NCI-H2029 treated with DMSO at 0.1 percent for 48 hours (cell line): ENCODE measurements at places on chromosomes 3 and 15.

- DNase-seq, result no peak
These were observed 12.5 kb downstream of the LSAMP start for GRCh38 chr3:116432795-116433194.

GRCh38 chr3:45064512-45065372 lies 38.6 kb downstream of the CLEC3B start:
- no peak for DNase-seq

- no peak for DNase-seq
These were observed 11.5 kb upstream of the CHAC1 start for GRCh38 chr15:40941528-40942336.

GRCh38 chr15:50883903-50884302 lies 24.6 kb upstream of the AP4E1 start:
- DNase-seq, result no peak

DNA sequence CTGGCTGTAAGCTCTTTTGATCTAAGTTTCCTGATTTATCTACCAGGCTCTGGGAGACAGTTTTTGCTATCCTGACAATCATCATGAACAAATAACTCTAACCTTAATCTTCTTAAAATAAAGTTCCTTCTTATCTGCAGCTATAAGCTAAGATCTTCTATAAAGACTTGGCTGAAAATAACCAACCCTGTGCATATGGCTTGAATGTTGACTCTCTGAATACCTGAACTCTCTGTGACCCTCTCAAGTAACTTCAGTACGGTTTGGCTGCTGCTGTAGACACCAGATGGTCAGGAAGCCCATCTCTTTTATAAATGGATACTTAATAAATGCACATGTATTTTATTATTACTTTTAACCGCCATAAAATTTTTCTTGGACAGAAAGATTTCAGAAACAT lies 412.4 kb upstream of the CBLB start:
- no peak for DNase-seq

DNA sequence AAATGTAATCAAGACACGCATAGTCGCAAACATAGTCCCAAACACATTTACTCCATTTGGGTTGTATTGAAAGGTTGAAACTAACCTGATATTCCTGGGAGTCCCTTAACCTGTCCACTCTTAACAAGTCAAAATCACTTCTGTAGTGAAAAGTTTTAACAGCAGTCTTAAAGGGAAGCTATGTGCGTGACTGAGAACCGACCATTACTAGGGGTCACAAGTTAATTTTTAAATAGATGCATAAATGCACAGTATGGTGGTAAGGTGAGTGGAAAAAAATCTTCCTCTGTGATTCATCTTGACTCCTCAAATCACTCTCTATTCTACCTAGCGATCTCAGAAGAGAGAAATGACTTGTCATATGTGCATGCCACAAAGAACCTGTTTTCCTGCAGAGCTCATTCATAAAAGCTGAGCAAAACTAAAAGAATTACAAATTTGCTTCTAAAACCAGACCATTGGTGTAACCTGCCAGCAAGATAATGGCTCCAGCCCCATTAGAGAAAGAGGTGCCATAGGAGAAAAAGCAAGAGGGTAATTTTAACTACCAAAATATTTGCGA lies 4.8 kb downstream of the GPR15 start:
- no peak for DNase-seq

DNA sequence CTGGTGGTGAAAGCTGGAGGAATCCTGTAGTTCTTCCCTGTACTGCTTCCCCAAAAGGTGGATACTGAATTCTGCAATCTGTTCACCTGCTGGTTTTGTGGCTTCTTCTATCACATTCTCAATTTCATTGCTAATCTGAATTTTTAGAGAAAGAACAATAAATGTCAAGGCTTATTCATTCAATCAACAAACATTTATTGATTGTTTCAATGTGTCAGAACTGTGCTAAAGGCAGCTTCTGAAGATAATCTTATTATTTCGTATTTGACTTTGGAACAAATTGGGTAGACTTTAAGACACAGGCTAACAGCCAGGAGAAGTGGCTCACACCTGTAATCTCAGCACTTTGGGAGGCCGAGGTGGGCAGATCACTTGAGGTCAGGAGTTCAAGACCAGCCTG lies 46.8 kb downstream of the IMPG2 start:
- DNase-seq, result no peak

DNA sequence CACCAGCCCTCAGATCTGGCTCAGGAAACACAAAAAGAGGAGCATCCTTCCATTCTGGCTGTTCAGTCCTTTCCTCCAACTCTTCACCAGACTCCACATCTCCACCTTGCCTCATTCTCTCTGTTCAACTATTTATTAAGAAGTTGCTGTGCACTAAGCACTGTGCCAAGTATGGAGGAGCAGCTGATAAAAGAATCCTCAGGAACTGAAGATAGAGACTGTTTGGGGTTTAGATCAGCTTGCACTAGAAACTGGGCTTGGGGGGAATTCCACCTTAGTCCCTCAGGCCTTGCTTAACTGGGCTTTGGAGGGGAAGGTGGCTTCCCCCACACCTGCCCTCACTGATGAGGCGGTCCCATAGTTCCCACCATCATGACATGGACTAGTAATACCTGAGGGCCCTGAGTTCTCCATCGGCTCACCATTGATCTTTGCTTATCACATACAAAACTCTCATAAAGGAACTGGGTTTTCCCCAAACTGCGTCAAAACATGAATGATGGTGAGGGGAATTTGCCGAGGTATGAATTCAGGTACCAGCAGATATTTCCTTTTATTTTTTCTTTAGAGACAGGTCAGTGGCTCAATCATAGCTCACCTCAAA lies 1.7 kb upstream of the CCR8 start:
- DNase-seq, result no peak

GRCh38 chr3:173410436-173410835 lies 12.9 kb downstream of the NLGN1 start:
- DNase-seq, result no peak

DNA sequence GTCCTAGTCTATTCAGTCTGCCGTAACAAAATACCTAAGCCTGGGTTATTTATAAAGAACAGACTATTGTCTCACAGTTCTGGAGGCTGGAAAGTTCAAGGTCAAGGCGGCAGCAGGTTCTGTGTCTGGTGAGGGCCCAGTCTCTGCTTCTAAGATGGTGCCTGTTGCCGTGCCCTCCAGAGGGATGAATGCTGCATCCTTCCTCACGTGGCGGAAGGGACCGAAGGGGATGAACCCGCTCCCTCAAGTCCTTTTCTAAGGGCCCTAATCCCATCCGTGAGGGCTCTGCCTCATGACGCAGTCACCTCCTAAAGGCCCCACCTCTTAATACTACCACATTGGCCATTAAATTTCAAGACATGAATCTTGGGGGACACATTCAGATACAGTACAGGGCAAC lies 133.7 kb downstream of the CHSY1 start:
- DNase-seq, result no peak

DNA sequence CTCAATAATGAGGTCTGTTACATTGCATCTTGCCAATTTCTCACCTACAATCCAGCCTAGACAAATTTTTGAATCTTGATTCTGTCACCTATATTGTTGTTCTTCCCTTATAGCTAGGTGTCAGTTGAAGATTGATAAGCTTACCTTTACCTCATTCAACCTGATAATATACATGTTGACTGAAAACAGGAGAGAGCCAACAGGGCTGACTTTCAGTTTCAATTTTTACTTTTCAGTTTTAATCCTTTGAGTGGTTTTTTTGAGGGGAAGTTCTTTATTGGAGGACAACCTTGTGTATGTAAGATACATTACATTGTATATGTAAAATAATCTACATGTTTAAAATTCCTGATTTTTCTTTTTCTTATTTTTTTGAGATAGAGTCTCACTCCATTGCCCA lies 5.8 kb downstream of the ATP13A5 start:
- DNase-seq, result no peak
